ENCODE measurements at places on chromosomes 6 and 20. TPM values are rescaled to one million over a fixed set of nuclear protein-coding genes. Genes with fewer than 3 reads are reported as not detected.

- no peak for DNase-seq
- no peaks in the 10 kb centered on the region for H3K36me3 ChIP-seq
- no peak overlapping the region for H3K4me3 ChIP-seq
- no peak overlapping the region for H3K27ac ChIP-seq
Observed at GRCh38 chr20:2032168-2032567, 38.3 kb upstream of the PDYN start.

Gene GABRR1
- total RNA-seq, result not detected

- peaks cover 2% of the 10 kb centered on the region for H3K4me1 ChIP-seq
- no peak overlapping the region for H3K27ac ChIP-seq
- H3K36me3 ChIP-seq, result no peaks in the 10 kb centered on the region
- no peaks in the 10 kb centered on the region for H3K27me3 ChIP-seq
- H3K4me3 ChIP-seq, result no peak overlapping the region
Observed at GRCh38 chr6:148831531-148831930, 84.7 kb downstream of the UST start.

DNA sequence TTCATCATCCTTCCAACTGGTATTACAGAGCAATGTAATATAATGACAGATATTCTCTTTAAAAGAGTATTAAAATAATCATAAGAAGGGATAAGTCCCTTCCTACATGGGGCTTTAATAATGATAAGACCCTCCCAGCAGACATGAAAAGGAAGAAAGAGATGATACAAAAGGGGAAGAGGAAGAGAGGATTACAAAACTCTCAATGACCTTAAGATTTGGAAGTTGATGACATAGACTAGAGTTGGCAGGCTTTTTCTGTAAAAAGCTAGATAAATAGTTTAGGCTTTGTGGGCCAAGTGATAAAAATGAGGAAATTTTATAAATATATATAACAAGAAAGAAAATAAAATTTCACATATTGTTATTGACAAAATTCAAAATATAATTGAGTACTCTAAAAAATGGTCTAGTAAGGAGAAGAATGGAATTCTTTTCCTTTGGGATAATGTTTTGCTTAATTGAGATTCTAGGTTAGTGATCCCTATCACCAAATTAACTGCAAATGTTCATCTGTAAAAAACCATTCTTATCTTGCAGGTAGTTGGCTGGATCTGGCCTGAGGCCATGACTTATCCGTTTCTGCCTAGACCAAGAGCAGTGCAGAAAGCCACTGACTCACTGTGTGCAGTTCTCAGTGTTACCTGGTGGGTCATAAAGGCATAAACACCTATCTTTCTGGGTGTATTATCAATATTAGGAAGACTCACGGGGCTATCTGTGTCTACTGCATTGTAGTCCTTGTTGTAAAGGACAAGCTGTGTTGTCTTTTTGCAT lies 11.0 kb downstream of the RIPOR2 start:
- no peaks in the 10 kb centered on the region for H3K36me3 ChIP-seq
- no peak overlapping the region for H3K4me3 ChIP-seq
- no peaks in the 10 kb centered on the region for H3K4me1 ChIP-seq
- DNase-seq, result no peak
- no peak overlapping the region for H3K27ac ChIP-seq
- H3K27me3 ChIP-seq, result no peaks in the 10 kb centered on the region

Gene NFKBIE
- 93.6 TPM for total RNA-seq

Gene SCAND1
- 177 TPM for total RNA-seq

GRCh38 chr6:106666282-106667021 lies 37.1 kb downstream of the QRSL1 start:
- no peaks in the 10 kb centered on the region for H3K27me3 ChIP-seq
- no peak overlapping the region for H3K27ac ChIP-seq
- no peak overlapping the region for H3K4me3 ChIP-seq
- no peaks in the 10 kb centered on the region for H3K4me1 ChIP-seq
- no peak for DNase-seq

GRCh38 chr6:132060591-132060990 lies 109.4 kb upstream of the CCN2 start:
- no peaks in the 10 kb centered on the region for H3K36me3 ChIP-seq
- H3K27me3 ChIP-seq, result no peaks in the 10 kb centered on the region
- no peak for DNase-seq
- H3K4me3 ChIP-seq, result no peak overlapping the region
- H3K4me1 ChIP-seq, result peaks cover 9% of the 10 kb centered on the region

GRCh38 chr20:15811951-15812350 lies 761.3 kb downstream of the KIF16B start:
- no peak for DNase-seq
- H3K36me3 ChIP-seq, result no peaks in the 10 kb centered on the region
- H3K27me3 ChIP-seq, result no peaks in the 10 kb centered on the region
- no peaks in the 10 kb centered on the region for H3K4me1 ChIP-seq

Gene PLTP
- total RNA-seq, result 98.5 TPM

Gene PDE7B
- total RNA-seq, result 21.6 TPM

- no peaks in the 10 kb centered on the region for H3K36me3 ChIP-seq
- no peaks in the 10 kb centered on the region for H3K4me1 ChIP-seq
Observed at GRCh38 chr20:57082357-57082945, 184.0 kb downstream of the BMP7 start.

Gene TLDC2
- 0.92 TPM for total RNA-seq

- H3K4me1 ChIP-seq, result no peaks in the 10 kb centered on the region
- H3K4me3 ChIP-seq, result no peak overlapping the region
- DNase-seq, result no peak
- H3K27me3 ChIP-seq, result no peaks in the 10 kb centered on the region
- H3K36me3 ChIP-seq, result no peaks in the 10 kb centered on the region
- no peak overlapping the region for H3K27ac ChIP-seq
Observed at GRCh38 chr6:125718109-125718508, 31.3 kb upstream of the HEY2 start.

GRCh38 chr6:130359736-130360135 lies 6.1 kb upstream of the TMEM200A start:
- H3K27me3 ChIP-seq, result no peaks in the 10 kb centered on the region
- H3K4me1 ChIP-seq, result no peaks in the 10 kb centered on the region
- DNase-seq, result no peak
- H3K4me3 ChIP-seq, result no peak overlapping the region
- H3K36me3 ChIP-seq, result no peaks in the 10 kb centered on the region

Gene ACTL10
- total RNA-seq, result 2.1 TPM

- DNase-seq, result no peak
- H3K27me3 ChIP-seq, result no peaks in the 10 kb centered on the region
- no peaks in the 10 kb centered on the region for H3K36me3 ChIP-seq
- no peaks in the 10 kb centered on the region for H3K4me1 ChIP-seq
- no peak overlapping the region for H3K27ac ChIP-seq
Observed at GRCh38 chr6:106128981-106129781, 43.0 kb downstream of the PRDM1 start.

- no peaks in the 10 kb centered on the region for H3K36me3 ChIP-seq
- DNase-seq, result no peak
- no peaks in the 10 kb centered on the region for H3K4me1 ChIP-seq
- H3K27ac ChIP-seq, result no peak overlapping the region
- H3K27me3 ChIP-seq, result no peaks in the 10 kb centered on the region
Observed at GRCh38 chr6:13212096-13212495, 116.2 kb downstream of the TBC1D7 start.

Gene RAET1L
- not detected for total RNA-seq

GRCh38 chr20:18144541-18145099 lies 7.0 kb downstream of the KAT14 start:
- DNase-seq, result no peak
- H3K36me3 ChIP-seq, result no peaks in the 10 kb centered on the region
- H3K4me3 ChIP-seq, result no peak overlapping the region
- H3K27me3 ChIP-seq, result no peaks in the 10 kb centered on the region
- H3K4me1 ChIP-seq, result peaks cover 5% of the 10 kb centered on the region
- no peak overlapping the region for H3K27ac ChIP-seq

DNA sequence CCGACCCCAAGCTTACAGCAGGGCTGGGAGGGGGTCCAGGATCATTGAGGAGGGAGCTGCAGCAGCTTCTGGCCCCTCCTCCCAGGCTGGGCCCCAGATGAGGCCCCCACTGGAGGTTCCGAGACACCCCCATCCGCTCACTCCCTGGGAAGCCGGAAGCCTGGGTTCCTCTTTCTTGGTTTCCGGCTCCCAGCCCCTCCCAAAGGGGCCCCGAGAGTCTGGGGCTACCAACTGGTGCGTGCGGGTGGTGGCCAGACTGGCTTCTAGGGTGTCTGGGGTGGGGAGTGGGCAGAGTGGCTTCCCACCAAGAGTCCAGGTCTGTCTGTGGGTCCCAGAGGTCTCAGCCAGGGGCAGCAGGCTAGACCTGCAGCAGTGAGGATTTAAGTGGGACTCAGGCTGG lies 2.2 kb downstream of the RGS19 start:
- no peak overlapping the region for H3K27ac ChIP-seq
- H3K4me3 ChIP-seq, result no peak overlapping the region
- no peaks in the 10 kb centered on the region for H3K27me3 ChIP-seq
- no peaks in the 10 kb centered on the region for H3K36me3 ChIP-seq
- H3K4me1 ChIP-seq, result no peaks in the 10 kb centered on the region

DNA sequence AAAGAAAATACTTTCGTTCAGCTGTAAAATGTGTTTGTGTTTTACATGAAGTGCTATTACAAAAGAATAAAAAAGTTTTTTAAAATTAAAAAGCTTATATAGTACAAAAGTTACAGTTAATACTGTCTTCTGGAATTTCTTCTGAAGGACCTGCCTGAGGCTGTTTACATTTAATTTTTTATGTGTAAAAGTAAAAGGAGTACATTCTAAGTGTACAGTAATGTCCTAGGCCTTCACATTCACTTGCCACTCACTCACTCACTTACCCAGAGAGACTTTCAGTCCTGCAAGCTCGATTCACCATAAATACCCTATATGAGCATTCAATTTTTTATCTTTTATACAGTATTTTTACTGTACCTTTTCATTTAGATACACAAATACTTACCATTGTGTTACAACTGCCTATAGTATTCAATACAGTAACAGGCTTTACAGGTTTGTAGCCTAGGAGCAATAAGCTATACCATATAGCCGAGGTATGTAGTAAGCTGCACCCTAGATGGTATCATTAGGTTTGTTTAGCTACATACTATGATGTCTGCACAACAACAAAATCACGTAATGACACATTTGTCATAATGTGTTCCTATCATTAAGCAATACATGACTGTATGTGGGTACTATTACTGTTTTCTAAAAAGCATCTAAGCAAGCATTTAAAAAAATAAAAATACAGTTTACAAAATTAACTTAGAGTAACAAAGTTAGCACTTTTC lies 33.0 kb downstream of the RNF146 start:
- H3K4me3 ChIP-seq, result no peak overlapping the region
- DNase-seq, result no peak
- H3K4me1 ChIP-seq, result no peaks in the 10 kb centered on the region
- no peaks in the 10 kb centered on the region for H3K27me3 ChIP-seq

- no peaks in the 10 kb centered on the region for H3K27me3 ChIP-seq
- DNase-seq, result no peak
- no peak overlapping the region for H3K27ac ChIP-seq
- no peaks in the 10 kb centered on the region for H3K4me1 ChIP-seq
Observed at GRCh38 chr20:32287231-32287638, 9.8 kb downstream of the KIF3B start.

DNA sequence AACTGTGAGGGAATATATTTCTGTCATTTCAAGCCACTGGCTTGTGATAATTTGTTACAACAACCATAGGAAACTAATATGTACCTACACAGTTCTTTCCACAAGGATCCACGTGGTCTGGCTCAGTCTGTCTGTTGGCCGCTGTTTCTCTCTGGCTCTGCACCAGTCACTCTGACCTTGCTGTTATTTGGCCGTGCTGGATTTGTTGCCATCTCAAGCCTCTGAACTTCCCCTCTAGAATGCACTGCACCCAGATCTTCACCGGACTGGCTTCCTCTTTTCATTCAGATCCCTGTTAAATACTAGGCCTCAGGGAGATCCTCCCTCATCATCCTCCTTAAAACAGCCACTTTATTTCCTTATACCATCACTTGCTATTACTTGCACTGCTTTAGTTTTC lies 446.8 kb downstream of the TFAP2B start:
- no peak overlapping the region for H3K4me3 ChIP-seq
- H3K27ac ChIP-seq, result no peak overlapping the region
- H3K4me1 ChIP-seq, result no peaks in the 10 kb centered on the region
- no peak for DNase-seq
- no peaks in the 10 kb centered on the region for H3K27me3 ChIP-seq
- no peaks in the 10 kb centered on the region for H3K36me3 ChIP-seq

DNA sequence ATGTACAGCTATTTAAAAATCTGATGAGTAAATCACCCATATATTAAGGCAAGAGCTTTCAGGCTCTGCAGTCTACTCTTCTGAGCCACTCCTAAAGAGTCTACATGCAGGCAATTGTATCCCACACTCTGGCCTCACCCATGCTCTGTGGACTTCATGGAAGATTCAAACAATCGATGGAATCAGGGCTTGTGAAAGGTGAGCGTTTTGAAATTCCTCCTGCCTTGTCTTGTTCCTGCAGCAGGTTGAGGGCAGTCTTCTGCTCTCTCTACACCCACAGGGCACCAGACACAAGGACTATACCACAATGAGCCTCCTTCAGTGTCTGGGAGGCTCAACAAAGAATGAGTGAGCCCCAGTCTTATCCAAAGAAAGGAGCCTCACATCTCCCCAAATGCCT lies 51.1 kb downstream of the TBC1D7 start:
- DNase-seq, result no peak
- H3K4me1 ChIP-seq, result no peaks in the 10 kb centered on the region
- no peak overlapping the region for H3K27ac ChIP-seq
- H3K4me3 ChIP-seq, result no peak overlapping the region
- no peaks in the 10 kb centered on the region for H3K36me3 ChIP-seq

Gene SNRNP48
- total RNA-seq, result 11.6 TPM

DNA sequence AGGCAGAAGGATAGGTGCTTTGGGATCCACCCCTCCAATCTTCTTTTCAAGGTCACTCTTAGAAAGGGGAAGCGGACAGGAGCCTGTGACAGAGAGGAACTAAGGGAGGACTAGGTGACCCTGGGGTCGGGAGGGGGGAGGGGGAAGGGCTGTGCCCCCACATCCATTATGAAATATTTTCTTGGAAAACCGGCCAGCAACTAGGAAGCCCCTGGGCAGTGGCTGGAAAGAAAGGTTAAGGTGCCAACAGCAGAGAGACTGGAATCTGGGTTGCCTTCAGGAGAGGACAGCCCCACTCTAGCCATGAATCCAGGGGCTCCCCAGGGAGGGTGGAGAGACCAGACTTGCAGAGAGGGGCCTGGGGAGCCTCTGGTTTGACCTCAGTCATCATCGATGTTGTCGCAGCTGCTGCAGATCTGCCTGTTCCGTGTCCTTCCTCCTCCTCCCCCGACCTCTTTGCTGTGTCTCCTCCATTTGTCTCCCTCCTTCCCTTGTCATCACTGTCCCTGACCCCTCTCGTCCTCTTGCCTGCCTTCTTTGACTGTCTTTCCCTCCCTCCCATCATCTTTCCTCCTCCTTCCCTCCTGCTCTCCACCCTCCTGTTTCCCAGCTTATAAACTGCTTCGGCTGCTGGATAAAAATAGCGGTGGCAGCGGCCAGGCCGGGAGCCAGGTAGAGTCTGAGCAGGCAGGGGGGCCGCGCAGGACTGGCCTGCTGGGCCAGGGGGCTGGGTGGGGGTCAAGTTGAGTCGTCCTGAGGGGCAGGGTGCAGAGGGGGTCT lies 3.2 kb downstream of the SLC29A1 start:
- peak overlapping the region; percentile 67 for H3K27ac ChIP-seq
- peaks cover 31% of the 10 kb centered on the region for H3K4me1 ChIP-seq
- H3K4me3 ChIP-seq, result peak overlapping the region; percentile 0
- DNase-seq, result no peak
- no peaks in the 10 kb centered on the region for H3K27me3 ChIP-seq

Gene CAGE1
- not detected for total RNA-seq

Gene ENPP3
- 1.5 TPM for total RNA-seq

Gene COL9A1
- not detected for total RNA-seq

Gene ANKRD66
- total RNA-seq, result not detected

GRCh38 chr6:136922685-136923006 lies 545 bp downstream of the SLC35D3 start:
- H3K36me3 ChIP-seq, result no peaks in the 10 kb centered on the region
- H3K27me3 ChIP-seq, result no peaks in the 10 kb centered on the region
- DNase-seq, result no peak
- H3K4me1 ChIP-seq, result peaks cover 5% of the 10 kb centered on the region
